ENCODE measurements at places on chromosomes 2 and 18.

GRCh38 chr18:61064911-61065310, 268.3 kb upstream of the CDH20 start:
- DNase-seq: no peak

- no peak for DNase-seq
These were observed 30.3 kb upstream of the SLC30A6 start for GRCh38 chr2:32135409-32135808.

DNA sequence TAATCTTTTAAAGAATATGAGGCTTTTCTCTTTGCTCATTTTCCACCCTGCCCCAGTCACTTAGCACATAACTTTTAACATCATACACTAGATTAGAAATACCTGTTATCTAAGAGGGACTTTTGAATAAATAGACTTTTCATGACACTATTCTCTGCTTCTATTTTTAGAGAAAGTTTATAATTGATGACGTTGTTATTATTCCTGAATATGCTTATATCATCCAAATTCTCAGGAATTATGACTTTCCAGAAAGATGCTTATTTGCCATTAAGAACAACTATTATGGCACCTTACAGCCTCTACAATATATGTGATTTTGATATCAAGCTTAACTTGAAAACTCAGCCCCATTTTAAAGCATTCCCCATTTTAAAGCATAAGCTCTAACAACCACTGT, 11.4 kb downstream of the TMEFF2 start:
- DNase-seq: no peak

GRCh38 chr2:43047187-43047780, 179.1 kb downstream of the ZFP36L2 start:
- no peak for DNase-seq

DNA sequence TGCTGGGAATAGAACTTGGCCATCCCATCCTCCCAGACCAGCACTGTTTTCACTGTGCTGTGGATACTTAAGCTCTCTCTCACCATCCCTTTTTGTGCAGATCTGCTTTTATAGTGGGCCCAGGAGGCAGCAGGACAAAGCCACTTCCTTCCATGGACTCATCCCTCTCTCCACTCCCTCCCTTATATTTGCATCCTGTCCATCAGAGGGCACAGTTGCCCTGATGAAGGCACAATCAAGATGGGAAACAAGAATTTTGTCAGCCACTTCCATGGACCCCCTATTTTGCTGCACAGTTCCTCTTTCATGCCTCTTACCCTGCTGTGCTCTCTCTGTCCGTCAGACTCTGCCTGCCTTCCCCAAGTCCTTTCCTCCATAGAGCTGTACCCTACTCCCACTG, 338.7 kb downstream of the HRH4 start:
- DNase-seq: no peak

GRCh38 chr2:20132990-20133535, 81.6 kb upstream of the LAPTM4A start:
- no peak for DNase-seq

- DNase-seq: no peak
These were observed 40.1 kb upstream of the NPAS2 start for GRCh38 chr2:100779908-100780202.

GRCh38 chr2:158773121-158773520, 22.0 kb upstream of the DAPL1 start:
- DNase-seq: peak; percentile 39

GRCh38 chr2:240798327-240798905, 21.6 kb downstream of the KIF1A start:
- no peak for DNase-seq

DNA sequence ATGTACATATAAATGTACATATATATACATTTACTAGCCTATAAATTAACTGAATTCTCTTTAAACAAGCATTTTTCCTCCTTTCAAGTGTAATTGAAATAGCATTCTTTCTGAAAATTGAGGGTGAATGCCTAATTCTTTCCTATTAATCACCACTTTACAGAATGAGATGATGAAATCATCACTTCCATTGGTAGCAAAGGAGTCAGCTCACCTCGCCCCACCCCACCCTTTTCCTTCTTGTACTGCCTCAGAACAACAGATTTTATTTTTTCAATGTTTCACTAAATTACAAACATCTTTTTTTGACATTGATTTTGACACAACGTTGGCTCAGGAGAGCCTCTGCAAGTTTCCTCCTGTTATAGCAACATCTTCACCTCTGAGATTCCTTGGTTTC, 181.9 kb upstream of the CDH7 start:
- DNase-seq: no peak

GRCh38 chr2:121427187-121427689, 103.4 kb upstream of the RNU4ATAC start:
- no peak for DNase-seq

DNA sequence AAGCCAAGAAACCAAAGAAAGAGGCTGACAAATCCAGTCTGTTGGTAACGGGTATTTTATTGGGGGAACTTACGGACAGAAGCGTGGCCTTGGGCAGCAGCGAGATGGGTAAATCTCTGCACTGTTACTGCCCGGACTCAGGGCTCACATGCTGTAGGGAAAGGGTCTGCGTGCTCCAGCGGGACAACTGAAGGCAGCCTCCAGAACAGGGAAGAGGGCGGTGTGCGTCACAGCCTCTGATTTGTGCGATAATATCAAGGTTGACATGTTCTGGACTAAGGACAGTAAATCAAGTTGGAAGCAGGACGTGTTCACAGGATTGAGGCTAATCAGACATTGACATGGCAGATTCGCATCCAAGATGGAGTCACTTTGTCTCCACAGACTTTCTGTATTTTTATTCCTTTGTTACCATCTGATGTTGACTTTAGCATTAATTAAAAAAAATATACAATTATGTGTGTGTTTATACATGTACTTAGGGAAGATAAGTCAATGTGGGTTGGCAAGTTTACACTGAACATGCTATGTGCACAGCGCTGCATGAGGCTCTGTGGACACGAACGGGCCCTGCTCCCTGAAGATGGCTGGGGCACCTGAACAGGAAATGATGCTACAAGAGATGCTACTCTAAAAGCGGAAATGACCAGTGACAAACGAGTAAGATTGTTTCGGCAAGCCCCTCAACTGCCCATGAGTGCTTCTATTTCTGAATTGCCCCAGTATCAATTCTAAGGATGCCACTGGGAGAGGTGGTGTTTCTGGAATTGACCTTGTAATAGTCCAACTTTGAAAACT, 22.6 kb upstream of the DCDC2C start:
- DNase-seq: no peak

DNA sequence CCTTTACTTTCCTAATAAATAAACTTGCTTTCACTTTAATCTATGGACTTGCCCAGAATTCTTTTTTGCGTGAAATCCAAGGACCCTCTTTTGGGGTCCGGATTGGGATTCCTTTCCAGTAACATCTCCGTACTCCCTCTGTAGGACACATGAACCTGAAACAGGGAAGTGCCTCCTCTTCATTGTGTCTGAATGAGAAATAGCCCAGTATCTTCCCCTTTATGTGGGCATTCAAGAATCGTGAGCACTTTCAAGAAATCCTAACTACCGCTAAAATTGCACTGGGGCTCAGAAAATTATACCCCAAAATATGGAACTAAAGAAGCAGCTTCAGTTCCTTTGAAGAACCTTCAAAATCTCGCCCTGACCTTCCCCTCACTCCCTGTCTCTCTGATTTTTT, 7.8 kb upstream of the POMC start:
- DNase-seq: no peak

GRCh38 chr2:218275371-218276072, 5.2 kb downstream of the PNKD start:
- no peak for DNase-seq

DNA sequence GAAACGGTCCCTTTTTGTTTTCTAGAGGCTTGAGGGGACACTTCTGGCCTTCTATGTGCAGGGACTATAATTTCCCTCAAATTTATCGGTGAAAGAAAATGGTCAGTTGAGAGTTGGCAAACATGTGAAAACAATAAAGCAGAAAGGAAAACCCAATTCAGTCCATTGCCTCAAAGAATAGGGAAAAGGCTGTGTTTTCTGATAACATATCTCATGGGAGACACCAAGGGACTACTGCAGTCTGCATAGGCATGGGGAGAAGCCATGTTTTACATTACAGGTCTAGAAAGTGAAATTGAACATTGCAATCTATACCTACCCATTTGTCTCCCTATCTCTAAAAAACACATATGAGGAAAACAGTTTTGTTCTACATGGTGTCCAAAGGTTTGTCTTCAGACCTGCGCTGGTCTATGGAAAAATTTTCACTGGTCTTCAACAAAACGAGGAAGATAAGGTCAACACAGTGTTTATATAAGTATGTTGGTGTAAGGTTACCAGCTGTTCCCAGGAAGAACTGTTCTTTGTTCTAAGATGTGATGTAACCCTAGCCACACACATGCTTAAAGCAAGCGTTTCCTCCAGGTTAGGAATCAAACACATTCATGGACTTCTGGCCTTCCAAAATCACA, 179.7 kb downstream of the MREG start:
- no peak for DNase-seq

DNA sequence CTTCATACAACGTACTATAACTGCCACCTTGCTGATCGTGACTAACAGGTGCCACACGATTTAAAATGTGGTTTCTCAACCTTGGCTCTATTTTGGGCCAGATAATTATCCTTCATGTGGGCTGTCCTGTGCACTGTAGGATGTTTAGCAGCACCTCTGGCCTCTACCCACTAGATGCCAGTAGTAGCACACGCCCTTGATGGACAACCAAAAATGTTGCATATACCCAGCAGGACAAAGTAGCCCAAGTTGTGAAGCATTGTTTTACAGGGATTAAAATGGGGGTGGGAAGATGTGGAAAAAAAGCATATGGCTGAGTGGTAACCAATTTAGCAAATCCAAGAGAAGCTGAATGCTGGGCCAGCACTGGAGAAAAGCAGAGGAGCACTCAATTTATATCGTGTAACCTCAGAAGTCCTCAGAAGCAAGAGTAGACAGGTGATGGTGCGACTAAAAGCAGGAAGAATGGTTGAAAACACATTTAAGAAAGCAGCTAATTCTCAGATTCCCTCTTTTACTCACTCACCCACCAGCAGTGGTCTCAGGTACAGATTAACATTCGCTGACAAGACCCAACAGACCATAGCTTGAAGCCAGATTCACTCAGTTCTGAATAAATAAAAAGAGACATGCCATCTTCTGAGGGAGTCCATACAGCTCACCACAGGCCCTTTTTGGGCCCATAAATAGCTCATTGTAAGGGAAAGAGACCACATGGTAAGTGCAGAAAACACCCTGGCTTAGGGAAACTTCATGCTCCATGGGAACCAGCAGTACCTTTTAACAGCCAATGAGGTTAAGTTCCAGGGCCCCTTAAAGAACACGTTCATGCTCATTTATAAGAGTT, 50.6 kb downstream of the RAPH1 start:
- peak; percentile 25 for DNase-seq

DNA sequence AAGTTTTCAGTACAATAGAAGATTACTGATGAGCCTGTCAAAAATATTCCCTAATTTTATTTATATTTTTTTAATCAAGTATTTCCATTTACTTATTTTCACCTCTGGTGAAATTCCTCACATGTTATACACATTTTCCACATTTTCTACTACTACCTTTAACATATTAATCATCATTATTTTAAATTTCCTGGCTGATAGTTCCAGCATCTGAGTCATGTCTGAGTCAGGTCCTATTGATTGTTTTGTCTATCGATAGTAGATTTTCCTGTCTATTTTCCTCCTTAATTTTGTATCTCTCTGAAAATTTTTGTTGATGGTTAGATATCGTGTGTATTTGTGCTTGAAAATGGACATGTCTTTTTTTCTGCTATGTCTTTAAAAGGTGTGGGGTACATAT, 211.8 kb upstream of the DSEL start:
- no peak for DNase-seq

DNA sequence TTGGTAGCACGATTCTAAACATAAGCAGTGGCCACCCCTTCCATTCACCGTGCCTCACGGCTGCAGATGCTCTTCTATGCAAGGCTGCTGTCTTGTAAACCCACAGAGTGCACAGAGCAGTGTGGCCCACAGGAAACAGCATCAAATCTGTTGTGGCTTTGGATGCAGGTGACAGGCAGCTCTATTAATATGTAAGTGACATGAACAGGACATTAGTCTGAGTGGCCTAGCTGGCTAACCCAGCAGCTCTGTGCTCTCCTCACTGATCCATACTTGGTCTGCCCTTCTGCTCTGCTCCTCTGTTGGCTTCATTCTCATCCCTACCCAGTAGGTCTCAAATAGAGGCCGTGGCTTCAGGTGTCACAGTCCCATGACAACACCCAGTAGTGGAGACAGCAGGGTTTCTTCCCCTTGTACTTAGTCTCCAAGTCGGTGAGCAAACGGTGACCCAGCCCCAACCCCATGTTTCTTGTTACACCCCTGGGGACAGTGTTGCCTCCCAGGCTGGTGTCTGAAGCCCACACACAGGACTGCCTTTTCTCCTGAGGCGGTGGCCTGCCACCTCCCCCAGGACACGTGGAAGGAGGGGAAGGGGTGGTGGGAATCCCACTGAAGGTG, 5.8 kb downstream of the SH3RF3 start:
- no peak for DNase-seq

- no peak for DNase-seq
These were observed at the start of gene STAT4 for GRCh38 chr2:191150600-191151330. Gene STAT4, minus strand, starts transcription at chr2:191150994. Its CDS starts 2,791 bp downstream, at chr2:191148203.

DNA sequence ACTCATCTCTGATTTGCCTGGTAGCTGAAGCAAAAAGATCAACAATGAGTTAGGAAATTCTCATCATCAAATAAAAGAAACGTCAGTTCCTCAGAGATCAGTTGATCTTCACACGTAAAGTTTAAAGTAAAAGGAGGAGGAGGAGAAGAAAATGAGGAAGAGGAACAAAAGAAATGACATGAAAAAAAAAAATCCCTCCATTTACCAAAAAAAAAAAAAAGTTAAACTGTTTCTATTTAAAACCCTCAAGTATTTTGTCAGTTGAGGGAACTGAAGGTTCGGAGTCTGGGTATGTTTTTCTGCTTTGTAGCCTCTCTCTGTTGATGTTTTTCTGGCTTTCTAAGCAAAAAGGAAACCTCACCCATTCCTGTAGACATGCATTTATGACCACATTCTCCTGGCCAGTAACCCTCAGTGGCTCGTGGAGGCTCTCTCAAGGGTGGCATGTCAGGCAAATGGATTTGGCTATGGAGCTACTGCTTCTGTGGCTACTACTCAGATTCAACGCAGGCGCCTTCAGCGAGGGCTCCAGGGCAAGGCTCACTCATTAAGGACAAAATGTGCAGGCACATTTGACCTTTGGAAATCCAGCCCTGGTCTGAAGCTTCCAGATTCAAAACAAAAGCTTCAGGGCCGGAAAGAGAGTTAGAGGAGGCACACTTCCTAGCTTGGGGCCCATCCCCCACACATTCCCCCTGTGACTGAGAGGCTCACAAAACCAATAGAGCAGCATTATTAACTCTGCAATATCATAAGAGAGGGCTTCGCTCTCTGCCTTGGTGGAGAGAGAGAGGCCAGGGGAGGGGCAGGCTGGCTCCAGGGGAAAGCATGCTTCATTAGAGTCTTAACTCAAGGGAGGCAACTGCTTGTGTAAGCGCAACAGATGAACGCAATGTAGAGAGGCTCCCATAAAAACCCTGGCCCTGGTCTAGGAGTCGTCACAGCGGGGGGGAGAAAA, 22.3 kb downstream of the KLF7 start:
- no peak for DNase-seq

DNA sequence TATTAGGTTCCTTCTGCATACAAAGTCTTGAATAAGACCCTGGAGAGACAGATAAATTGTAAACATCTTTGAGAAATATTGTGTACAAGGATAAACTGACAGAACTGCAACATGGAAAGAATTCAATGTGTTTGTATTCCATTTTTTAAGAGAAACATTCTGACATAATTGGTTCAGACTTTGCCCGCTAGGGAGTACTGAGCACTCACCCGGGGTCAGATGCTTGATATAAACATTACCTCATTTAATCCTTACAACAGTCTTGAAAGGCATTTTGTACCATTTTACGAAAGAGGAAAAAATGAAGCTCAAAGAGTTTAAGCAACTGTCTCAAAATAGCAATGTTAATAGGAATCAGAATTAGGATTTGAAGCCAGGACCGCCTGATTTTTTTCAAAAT, 416.7 kb upstream of the CRIM1 start:
- DNase-seq: no peak
